ENCODE measurements at places on chromosomes 4 and X.

DNA sequence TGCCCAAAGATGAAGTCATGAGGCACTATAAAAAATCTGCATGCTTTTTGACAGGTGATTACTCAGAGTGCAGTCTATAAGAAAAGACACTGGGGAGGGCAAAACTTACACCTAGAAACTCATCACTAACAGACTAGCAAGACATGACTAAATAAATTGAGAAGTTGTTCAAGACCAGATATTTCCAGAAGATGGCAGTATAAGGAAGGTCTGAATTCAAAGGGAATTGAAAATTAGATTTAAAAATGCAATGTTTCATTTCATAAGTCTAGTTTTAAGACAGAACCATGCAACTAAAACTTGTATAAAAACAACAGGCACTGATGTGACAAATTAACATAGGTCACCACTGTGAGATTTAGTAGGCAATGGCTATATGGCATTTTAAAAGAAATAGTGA lies 232.5 kb upstream of the POF1B start:
- DNase-seq: no peak

DNA sequence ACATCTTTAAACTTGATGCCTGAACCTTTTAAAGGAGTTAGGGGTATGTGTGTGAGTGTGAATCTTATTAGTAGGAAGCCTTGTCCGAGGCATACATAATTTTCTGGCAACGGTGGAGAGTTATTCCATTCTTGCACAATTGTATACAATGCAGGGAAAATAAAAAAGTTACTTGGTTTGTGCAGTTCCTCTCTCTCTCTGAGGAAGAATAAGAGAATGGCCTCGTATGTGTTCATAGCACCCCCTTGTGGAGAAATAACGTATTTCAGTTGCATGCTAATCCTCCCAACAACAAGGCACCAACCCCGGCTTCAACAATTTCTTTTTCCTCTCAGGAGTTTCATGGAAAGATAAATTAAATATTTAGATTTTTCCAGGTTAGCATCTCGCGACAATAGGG lies 33.7 kb upstream of the FGF13 start:
- no peak for DNase-seq

- DNase-seq: no peak
Observed at GRCh38 chr4:184406958-184407391, 67.4 kb downstream of the IRF2 start.

DNA sequence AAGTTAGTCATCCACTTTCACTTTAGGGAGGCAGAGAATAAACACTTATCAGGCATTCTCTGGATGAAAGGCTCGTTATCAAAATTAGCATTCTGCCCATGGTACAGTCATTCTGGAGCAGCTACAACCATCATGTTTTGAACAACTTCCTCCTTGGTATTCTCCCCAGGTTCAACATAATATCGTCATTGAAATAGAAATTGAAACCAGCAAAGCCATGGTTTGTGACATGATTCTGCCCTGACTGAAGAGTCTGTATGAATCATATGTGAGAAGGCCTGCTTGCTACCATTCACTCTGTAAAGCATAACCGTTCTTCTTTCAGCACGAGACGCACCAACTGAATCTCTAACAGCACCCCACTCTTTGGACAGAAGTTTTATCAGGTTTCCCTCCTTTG lies 127.5 kb upstream of the RADX start:
- DNase-seq: no peak

DNA sequence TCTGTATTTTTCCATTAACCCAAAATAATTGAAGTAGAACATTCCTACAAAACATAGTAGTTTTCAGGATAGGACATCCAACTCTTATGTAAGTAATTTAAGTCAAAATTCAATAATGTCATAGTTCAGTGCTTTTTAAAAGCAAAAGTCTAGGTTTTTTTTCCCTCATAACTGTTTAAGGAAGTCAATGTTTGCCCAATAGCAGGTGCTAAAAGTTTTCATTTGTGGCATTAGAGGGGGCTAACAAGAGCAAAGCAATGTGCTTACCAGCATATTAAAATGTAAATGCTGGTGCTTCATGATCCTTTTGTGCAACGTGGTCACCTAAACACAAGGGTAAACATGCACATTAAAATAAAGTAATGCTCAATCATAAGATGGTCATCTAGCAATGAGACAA lies 155.2 kb upstream of the PPP1R2C start:
- DNase-seq: no peak

- DNase-seq: no peak
Observed at GRCh38 chr4:42541647-42542046, 115.3 kb downstream of the ATP8A1 start.

DNA sequence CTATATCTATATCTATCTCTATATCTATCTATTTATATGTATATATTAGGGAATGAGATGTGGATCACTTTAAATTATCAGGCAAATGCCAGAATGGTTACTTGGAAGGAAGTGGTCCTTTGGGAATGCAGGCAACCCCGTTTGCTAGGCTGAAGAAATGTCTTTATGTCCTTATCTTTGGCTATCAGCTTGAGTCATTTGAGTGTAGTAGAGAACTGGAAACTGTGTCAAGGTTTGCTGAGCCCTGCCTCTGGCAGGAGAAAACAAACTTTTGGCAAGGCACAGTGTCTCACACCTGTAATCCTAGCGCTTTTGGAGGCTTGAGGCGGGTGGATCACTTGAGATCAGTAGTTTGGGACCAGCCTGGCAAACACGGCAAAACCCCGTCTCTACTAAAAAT lies 167.3 kb downstream of the ACTRT1 start:
- DNase-seq: no peak

GRCh38 chr4:132299841-132300240 lies 849.3 kb upstream of the PCDH10 start:
- DNase-seq: no peak

DNA sequence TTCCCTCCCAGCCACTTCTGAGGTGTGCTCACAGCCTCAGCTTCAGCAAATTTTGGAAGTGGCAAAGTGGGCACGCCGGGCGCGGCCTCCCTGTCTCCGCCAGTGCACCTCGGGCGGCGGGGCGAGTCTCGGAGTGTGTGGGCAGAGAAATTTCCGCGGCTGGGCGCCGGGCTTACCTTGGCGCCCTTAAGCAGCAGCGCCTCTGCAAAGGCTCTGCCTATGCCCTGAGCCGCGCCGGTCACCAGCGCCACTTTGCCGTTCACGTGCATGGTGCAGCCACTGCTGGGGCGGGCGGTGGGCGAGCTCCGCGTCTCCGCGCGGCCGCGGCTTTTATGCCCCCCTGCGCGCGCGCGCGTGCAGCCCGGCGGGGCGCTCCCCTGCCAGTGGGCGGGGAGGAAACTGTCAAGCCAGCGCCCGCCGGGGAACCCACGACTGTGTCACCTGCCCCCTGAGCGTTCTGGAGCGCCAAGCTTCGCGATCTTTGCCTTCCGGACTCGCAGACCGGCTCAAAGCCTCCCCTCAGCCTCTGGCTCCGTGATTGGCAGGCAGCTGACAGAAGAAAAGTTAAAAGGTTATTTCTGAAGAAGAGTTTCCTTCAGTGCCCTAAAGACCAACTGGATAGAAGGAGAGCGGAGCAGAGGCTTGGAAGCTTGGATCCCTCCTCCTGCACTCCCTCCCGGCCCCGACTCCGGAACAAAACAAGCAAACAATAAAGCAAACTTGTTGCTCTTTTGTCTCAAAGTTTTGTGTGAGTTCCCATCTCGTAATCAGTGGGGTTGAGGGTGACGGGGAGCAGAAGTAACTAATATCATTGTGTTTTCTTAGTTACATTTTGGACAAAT lies at the start of gene HPGD:
Gene HPGD (minus strand): TSS at position 306 of the 842 bp plus-strand sequence. CDS start 37 bp downstream, at position 269.
- no peak for DNase-seq

DNA sequence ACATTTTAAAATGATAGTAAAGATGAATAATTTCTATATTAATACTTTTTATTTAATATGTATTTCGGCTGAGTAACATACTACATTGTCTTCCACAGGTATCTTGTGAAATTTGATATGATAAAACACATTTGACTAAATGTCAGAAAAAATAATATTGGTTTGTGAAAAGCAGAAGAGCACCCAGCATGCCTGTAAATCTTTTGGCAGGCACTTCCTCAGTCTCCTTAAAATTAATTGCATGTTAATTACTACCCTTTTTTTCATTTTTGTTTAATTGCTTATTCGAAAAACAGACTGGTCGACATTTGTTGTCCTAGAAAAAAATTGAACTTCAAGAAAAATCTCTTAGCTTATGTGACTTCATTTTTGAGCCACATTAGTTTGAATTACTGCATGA lies 40.6 kb downstream of the CLCN3 start:
- DNase-seq: no peak

- DNase-seq: no peak
Observed at GRCh38 chr4:7375427-7375826, 59.3 kb downstream of the PSAPL1 start.

- DNase-seq: no peak
Observed at GRCh38 chr4:725391-726234, 20.0 kb downstream of the PCGF3 start.

GRCh38 chr4:64784125-64784524 lies 374.9 kb upstream of the TECRL start:
- DNase-seq: no peak

GRCh38 chrX:10208281-10208856 lies 51.6 kb downstream of the CLCN4 start:
- no peak for DNase-seq

DNA sequence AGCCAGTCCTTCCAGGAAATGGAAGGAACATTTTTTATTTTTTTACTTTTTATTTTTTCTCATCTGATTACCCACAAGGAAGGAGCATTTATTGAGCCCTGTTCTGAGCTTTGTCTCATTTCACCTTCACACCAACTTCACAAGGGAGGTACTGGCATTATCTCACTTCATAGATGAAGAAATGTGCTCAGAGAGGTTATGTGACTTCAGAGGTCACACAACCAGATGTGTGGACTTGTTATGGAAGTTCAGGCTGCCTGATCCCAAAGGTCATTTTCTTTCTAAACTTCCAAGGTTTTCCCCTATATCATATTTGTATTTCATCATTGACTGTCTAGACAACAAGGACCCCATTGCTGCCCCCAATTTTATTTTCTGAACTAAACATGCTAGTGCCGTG lies 160.3 kb downstream of the DCLK2 start:
- DNase-seq: no peak

- no peak for DNase-seq
Observed at GRCh38 chr4:40931238-40931637, 181.5 kb downstream of the NSUN7 start.

DNA sequence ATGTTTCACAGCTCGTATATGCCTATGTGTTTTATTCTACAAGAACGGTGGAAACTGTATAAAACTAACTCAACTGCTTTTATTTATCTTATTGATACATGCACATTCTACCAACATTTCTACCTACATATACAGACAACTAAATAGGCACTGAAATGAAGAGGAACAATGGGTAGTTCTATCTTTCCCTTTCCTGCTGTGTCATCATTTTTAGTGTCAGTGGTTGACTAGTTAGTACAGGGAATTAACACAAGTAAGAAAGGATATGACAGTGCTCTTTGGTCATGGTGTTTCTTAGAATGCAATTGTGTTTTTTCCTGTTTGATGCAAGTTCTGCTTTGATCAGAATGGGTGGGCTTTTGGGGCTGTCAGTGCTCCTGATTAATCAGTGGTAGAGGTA lies 293.8 kb upstream of the CTSO start:
- DNase-seq: no peak

DNA sequence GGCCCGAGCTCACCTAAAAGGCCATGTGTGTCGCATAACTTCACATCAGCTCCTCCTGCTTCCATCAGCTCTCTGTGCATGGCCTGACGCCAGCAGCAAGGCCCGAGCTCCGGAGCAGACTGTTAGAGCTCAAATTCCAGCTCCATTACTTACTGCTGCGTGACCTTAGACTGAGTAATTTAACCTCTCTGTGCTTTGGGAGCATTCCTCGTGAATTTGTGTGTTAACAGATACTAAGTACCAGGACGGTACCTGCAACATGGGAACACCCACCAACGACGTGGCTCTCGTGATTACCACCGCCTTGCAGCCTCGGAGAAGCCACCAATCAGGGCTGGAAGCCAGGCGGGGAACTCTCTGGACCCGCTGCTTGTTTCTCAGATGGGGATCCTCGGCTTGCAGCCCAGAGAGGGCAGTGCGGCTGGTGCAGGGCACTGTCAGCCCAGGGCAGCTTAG lies 12.9 kb downstream of the LETM1 start:
- DNase-seq: no peak

GRCh38 chrX:3184176-3184930 lies 143.1 kb downstream of the ARSF start:
- DNase-seq: no peak

DNA sequence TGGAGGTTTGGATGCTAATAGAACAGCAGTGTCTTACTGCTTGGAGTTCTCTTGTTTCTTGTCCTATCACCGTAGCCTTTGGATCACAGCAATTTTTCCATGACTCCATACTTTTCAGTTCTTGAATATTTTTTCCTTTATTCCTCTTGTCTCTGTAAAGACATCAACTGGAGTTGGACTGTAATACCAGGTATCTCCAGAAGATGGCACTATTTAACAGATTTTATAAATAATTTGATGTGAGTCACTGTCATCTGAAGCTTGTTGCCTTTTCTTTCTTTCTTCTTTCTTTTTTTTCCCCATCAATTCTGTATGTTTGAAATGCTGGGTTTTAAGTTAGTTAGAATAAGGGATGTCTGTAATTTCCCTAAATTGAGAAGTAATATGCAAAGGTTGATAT lies 24.1 kb downstream of the HPRT1 start:
- peak; percentile 43 for DNase-seq

- DNase-seq: no peak
Observed at GRCh38 chrX:132443196-132444135, 45.4 kb downstream of the MBNL3 start.

- DNase-seq: no peak
Observed at GRCh38 chr4:73721909-73722308, 18.5 kb upstream of the CXCL8 start.

DNA sequence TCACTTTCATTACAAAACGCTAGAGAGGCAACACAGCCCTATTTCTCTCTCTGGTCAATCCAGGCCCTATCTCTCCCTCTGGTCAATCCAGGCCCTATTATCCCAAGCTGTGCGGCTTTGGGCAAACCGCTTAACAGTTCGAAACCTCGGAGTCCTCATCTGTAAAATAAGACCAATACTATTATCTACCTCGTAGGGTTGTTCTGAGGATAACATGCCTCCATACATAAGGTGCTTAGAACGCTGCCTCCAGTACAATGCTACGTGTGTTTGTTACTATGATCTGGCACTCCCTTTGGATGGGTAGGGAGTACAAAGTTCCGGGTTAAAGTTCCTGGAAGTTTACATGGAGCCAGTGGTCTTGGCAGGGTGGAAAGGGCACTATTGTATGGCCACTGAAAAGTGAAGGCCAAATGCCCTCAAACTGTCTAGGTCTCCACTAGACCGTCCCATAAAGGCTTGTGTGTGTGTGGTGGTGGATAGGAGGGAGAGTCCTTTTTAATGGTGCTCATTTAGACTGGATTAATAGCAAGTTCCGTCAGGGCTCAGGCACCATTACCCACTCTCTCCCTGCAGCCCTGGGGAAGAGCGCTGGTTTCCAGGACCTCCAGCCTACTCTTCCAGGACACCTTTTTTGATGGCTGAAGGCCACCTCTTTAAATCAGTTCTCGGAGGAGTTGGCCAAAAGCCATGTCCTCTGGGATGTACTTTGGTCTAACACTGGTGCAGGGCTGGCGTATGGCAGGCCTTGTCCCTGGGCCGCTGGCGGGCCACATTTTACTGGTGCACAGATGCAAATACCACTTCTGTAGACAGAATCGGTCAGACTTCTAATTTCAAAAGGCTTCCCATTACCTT lies 75.6 kb upstream of the BCOR start:
- DNase-seq: no peak
